ENCODE measurements at places on chromosomes 16 and 17. TPM values are rescaled to one million over a fixed set of nuclear protein-coding genes. Genes with fewer than 3 reads are reported as not detected.
A peak's percentile ranks its signal among the peaks of the same experiment; 100 is the strongest.

HS3ST3A1 gene
- 12.9 TPM for total RNA-seq

SIAH1 gene
- total RNA-seq, result 34.8 TPM

CCL1 gene
- not detected for total RNA-seq

DNA sequence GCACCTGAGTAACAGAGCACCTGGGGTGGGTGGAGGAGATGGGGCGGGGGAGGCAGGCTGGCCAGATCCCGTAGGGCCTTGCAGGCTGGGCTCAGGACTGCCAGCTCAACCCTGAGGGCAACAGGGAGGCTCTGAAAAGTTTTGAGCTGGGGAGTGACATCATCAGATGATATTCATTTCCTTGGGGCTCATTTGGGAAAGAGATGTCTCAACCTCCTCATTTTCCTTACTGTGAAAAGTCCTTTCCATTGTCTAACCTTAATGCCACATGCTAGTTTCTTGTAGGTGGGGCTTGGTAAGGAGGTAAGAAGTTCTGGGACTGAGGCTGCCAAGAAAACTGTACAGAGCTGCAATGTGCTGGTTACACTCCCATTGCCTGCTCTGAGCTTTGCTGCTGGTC is 3.7 kb downstream of the TNS4 start:
- no peaks in the 10 kb centered on the region for H3K27me3 ChIP-seq
- H3K36me3 ChIP-seq, result no peaks in the 10 kb centered on the region
- H3K27ac ChIP-seq, result no peak overlapping the region
- H3K4me1 ChIP-seq, result peaks cover 21% of the 10 kb centered on the region

GRCh38 chr17:81120695-81121621 is 44.3 kb upstream of the PVALEF start:
- H3K36me3 ChIP-seq, result peaks cover 15% of the 10 kb centered on the region
- no peak overlapping the region for H3K27ac ChIP-seq
- H3K4me3 ChIP-seq, result no peak overlapping the region

GRCh38 chr17:67637901-67638641 is 79.7 kb upstream of the NOL11 start:
- H3K27ac ChIP-seq, result no peak overlapping the region
- no peak overlapping the region for H3K4me3 ChIP-seq
- H3K27me3 ChIP-seq, result no peaks in the 10 kb centered on the region
- H3K36me3 ChIP-seq, result no peaks in the 10 kb centered on the region
- no peaks in the 10 kb centered on the region for H3K4me1 ChIP-seq

DNA sequence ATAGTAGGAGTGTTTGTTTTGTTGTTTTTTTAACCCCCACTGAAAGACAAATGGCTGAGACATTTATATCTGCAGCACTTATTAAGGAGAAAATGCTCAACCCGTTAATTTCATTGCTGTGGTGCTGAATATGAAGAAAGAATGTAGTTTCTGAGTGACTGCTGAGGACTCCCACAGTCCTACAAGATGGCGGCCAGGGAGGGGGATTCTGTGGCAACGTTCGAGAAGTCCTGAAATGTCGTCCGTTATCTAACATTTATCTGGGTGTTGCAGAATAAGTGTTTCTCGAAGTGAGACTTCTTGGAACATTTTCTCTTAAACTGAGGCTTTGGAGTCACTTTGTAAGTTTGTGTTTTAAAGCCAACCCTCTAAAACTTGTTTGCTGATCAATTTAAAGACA is 530.4 kb downstream of the XYLT1 start:
- H3K27me3 ChIP-seq, result 0 out of 2 replicates have a peak, but pooled peaks cover 2% of the 10 kb centered on the region
- H3K4me1 ChIP-seq, result no peaks in the 10 kb centered on the region
- no peak overlapping the region for H3K27ac ChIP-seq
- H3K4me3 ChIP-seq, result no peak overlapping the region
- no peak for DNase-seq
- H3K36me3 ChIP-seq, result no peaks in the 10 kb centered on the region

DNA sequence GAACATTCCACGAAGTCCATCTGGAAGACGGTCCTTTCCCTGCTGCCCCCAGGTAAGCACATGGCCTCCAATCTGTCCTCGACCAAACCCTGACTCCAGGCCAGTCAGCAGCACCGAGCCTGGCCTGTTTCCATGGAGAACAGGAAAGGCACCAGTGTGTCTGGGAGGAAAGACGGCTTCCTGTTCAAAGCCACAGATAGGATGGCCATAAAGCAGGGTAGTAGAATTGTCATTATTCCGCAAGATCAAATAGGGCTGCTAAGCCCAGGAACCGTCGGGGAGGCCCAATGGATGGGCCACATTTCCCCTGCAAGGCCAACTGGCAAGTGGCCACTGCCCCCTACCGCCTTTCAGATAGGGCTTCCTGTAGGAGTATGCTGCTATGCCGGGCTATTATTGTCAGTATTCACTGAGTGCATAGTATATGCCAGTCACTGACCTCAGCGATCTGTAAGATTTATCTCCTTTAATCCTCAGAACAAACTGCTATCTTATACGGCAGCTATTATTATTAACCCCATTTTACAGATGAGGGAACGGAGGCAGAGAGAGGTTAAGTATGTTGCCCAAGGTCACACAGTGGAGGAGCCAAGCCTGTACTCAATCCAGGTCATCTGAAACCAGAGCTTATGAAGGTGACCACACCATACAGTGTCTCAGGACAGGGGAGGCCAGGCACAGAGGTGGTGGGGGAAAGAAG is 23.0 kb upstream of the PLCG2 start:
- no peak overlapping the region for H3K27ac ChIP-seq
- H3K36me3 ChIP-seq, result no peaks in the 10 kb centered on the region
- no peak overlapping the region for H3K4me3 ChIP-seq
- no peak for DNase-seq
- no peaks in the 10 kb centered on the region for H3K4me1 ChIP-seq

ARL17A gene
- total RNA-seq, result 15.0 TPM

DNA sequence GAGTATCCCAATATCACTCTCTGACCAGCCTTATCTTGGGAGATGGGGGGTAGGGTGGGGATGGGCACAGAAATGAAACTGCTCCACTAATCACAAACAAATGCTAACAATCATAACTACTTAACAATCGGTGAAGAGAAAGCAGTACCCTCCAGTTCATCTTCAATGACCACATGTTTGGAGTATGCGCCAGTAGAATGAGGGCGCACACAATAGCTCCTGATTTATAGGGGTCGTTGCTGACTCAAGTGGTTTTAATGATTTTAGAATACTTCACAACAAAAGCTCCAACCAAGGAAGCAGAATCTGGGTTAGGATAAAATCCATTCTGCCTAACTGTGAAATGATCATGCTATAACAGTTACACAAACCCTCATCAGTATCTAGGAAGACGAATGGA is 184.4 kb downstream of the AATF start:
- H3K4me3 ChIP-seq, result no peak overlapping the region
- no peaks in the 10 kb centered on the region for H3K27me3 ChIP-seq
- H3K4me1 ChIP-seq, result no peaks in the 10 kb centered on the region
- no peak overlapping the region for H3K27ac ChIP-seq

- peaks cover 98% of the 10 kb centered on the region for H3K36me3 ChIP-seq
- H3K27me3 ChIP-seq, result no peaks in the 10 kb centered on the region
- H3K27ac ChIP-seq, result no peak overlapping the region
- H3K4me1 ChIP-seq, result peaks cover 16% of the 10 kb centered on the region
- no peak for DNase-seq
- no peak overlapping the region for H3K4me3 ChIP-seq
Measured at GRCh38 chr16:27489421-27489820, 60.3 kb downstream of the GTF3C1 start.

GRCh38 chr17:28124962-28125361 is 82.5 kb downstream of the NLK start:
- H3K4me3 ChIP-seq, result no peak overlapping the region
- no peaks in the 10 kb centered on the region for H3K27me3 ChIP-seq
- peaks cover 32% of the 10 kb centered on the region for H3K4me1 ChIP-seq
- H3K27ac ChIP-seq, result peak overlapping the region; percentile 35
- DNase-seq, result no peak
- H3K36me3 ChIP-seq, result peaks cover 30% of the 10 kb centered on the region

HOXB7 gene
- total RNA-seq, result 28.4 TPM

DNA sequence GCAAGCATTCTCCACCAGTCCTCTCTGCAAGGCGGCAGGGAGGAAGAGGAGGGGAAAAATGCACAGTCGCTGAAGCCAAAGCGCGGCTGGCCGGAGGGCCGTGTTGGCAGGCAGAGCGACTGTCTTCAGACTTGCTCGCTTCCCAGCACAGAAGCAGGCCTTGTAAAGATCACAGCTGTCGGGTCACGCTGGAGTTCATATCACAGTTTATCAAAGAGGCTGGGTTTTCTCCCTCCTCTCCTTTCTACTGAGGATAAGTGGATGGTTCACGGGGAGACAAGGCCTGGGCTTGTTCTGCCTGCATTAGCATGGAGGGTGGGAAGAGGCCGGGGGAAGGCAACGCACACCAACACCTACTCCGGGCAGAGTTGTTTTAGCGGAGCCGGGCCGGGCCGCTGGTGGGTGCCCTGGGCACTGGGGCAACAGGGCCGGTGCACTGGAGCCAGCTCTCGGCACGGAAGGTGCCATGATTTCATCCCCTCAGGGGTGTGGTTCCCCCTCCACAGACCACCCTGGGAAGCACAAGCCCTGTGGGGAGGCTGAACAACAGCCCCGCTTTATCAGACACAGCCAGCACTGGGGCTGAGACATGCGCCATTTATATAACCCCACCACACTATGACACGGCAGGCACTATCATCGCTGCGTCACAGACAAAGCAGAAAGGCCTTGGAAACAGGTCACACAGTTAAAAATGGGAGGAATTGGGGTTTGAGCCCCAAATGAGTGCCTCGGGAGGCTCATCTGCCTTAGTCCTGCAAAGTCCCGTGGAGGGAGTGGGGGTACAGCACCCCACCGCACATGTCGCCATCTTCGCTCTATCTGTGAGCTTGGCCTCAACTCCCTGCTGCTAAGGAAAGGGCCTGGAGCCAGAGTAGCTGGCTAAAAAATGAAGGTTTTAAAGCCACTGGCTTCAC is 40.3 kb upstream of the MTSS2 start:
- H3K4me1 ChIP-seq, result no peaks in the 10 kb centered on the region
- H3K4me3 ChIP-seq, result no peak overlapping the region
- no peak for DNase-seq
- H3K36me3 ChIP-seq, result peaks cover 14% of the 10 kb centered on the region

DNA sequence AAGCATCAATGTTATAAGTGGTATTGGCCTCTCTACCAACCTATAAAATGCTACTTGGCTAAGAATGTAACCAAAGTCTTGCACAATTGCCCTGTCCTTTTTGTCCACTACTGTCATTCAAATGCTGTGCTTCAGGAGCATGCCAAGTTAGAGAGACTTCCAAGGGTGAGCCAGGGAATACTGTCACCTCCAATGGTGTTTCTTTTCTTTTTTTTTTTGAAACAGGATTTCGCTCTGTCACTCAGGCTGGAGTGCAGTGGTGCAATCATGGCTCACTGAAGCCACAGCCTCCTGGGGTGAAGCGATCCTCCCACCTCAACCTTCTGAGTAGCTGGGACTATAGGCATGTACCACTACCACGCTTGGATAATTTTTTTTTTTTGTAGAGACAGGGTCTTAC is 43.7 kb upstream of the ERN1 start:
- peaks cover 17% of the 10 kb centered on the region for H3K36me3 ChIP-seq
- H3K27me3 ChIP-seq, result no peaks in the 10 kb centered on the region
- H3K4me3 ChIP-seq, result no peak overlapping the region
- H3K4me1 ChIP-seq, result peaks cover 6% of the 10 kb centered on the region

KRT32 gene
- total RNA-seq, result not detected

DNA sequence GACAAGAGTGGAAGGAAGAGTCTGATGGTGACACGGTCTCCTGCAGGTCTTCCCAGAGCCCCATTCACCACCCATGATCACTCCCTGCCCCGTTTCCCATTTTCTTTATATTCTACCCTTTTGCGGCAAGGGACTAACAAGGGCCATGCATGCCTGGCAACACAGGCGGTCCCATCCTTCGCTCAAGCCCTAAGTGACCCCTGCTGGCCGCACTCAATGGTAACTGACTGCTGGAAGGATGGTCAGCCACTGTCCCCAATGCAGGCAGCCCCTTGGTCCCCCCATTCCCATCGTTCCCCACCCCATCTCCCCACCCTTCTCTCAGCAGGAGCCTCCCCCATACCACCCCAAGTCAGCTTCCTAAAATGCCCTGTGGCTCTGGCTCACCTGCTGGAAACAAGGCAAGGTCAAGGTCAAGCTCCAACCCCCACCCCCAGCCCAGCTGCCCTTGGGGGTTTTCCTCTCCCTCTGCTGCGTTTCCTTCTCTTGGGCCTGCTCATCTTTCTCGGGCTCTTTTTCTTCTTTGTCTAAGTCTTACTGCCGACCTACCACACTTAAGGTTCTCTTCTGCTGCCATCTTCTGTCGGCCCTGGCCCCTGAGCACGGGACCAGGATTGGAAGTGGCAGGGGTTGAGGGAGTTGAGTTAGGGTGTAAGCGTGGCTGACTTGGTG is 116.0 kb downstream of the RPTOR start:
- no peaks in the 10 kb centered on the region for H3K36me3 ChIP-seq
- DNase-seq, result no peak
- H3K27ac ChIP-seq, result no peak overlapping the region
- H3K4me3 ChIP-seq, result no peak overlapping the region
- H3K4me1 ChIP-seq, result no peaks in the 10 kb centered on the region

DNA sequence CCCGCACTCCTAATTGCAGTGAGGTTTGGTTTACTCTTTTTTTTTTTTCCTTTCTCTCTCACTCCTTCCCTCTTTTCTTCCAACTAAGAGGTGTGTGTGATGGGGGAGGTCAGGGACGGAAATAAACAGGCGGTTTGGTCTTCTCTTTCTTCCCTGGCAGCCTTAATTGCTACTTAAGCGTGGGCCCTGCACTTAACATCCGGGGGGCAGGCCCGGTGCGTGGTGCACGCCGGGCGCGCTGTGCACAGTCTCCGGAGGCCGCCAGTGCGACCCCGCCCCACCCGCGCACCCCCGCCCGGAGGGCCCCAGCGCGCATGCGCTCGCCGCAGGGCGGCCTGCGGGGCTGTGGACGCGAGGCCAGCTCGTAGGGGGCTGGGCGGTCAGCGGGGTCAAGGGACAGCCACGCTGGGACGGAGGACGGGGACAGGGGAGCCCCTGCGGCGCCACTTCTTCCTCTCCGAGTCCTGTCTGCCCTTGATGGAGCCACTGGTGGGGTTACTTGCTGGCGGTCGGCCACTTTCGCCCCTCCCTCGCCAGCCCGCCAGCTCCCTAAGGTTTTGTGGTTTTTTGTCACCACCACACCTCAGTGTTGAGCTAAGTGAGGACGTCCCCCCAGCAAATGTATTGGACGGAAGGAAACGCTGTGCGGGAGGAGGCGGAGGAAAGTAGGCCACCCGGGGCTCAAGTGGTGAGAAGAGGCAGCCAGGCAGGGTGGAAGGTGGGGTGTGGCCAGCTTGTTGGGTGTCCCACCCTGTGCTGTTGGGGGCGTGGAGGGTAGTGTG is 120.9 kb downstream of the MRM1 start:
- H3K27me3 ChIP-seq, result 0 out of 2 replicates have a peak, but pooled peaks cover 5% of the 10 kb centered on the region
- H3K36me3 ChIP-seq, result no peaks in the 10 kb centered on the region
- DNase-seq, result peak; percentile 55
- no peak overlapping the region for H3K27ac ChIP-seq
- H3K4me3 ChIP-seq, result peak overlapping the region; percentile 30

DNA sequence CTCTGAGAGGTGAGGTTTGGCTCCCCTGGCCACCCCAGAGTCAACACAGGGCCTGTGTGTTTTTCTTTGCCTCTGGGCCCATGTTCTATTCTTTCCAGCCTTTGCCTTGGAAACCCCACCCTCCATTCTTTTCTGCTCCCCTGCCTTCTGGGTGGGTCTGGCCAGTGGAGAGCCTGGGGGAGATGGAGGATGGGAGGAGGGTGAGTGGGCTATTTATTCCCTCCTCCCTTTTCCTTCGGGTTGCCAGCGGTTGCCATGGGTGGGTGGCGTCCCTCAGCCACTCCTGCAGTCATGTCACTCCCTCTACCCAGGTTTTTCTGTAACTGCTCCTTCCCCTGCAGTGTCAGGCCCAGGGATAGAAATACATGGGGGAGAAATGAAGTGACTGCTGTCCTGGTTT is 15.5 kb downstream of the CMIP start:
- H3K27me3 ChIP-seq, result no peaks in the 10 kb centered on the region
- H3K36me3 ChIP-seq, result peaks cover 21% of the 10 kb centered on the region
- peaks cover 46% of the 10 kb centered on the region for H3K4me1 ChIP-seq
- no peak overlapping the region for H3K4me3 ChIP-seq
- H3K27ac ChIP-seq, result no peak overlapping the region

ATP1B2 gene
- not detected for total RNA-seq
